ENCODE measurements at places on chromosomes 7 and 10.
A peak's percentile ranks its signal among the peaks of the same experiment; 100 is the strongest.

- no peak for DNase-seq
Measured at GRCh38 chr10:49173201-49173772, 14.9 kb downstream of the TMEM273 start.

GRCh38 chr7:83426325-83426724, 222.6 kb downstream of the SEMA3E start:
- DNase-seq: no peak

DNA sequence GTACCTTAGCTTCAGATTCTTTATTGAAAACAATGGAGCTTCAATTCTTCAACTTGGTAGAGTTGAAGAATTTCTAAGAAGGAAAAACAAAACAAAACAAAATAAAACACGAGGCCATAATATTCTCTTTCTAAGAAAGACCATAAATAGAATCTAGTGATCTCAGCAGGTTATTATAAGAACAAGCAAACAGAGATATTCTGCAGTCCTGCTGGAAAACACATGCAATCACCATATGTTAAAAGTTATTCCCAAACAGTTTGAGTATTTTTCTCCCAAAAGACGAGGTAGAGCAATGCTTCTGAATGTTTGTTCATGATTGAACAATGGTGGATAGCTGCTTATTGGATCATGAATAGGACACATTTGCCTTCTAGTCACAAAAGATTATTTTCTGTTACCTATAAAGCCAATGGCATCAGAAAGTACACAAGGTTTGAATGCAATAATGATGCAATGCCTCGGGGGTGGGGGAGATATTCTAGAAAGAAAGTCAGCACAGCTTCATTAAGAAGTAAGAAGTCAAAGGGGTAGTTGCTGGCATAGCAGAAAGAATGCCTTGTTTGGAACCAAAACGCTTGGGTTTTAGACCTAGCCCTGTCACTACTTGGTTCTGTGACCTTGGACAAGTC, 59.3 kb downstream of the CREB3L2 start:
- DNase-seq: no peak

GRCh38 chr7:21221130-21221529, 206.8 kb upstream of the SP4 start:
- DNase-seq: no peak

DNA sequence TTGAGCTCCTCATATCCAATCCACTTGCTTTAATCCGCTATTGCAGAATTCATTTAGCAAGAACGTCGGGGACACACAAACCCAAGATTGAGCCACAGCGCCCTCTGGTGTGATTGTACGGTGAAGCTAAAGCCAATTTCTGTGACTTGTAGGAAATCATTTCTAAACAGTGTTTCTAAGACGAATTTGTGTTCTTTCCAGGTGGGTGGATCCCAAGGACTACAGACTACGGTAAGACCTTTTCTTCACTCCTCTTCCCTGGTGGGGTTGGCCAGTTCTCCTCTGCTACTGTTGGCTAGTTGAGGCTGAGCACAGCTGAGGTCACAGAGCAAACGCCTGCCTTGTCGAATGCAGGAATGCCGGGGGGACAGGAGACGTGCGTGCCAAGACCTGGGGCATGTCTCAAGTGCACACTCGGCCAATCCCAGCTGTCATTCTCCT, 5.2 kb downstream of the DMBT1 start:
- peak; percentile 64 for DNase-seq

- DNase-seq: no peak
Measured at GRCh38 chr10:83372646-83373045, 766.7 kb upstream of the GHITM start.

GRCh38 chr7:88310956-88311674, 4.4 kb upstream of the STEAP4 start:
- no peak for DNase-seq

Data from NCI-H524 (cell line).